ENCODE measurements at places on chromosomes 4 and X. TPM values are rescaled to one million over a fixed set of nuclear protein-coding genes. Genes with fewer than 3 reads are reported as not detected.

Gene DIPK2B
- 50.3 TPM for total RNA-seq

GRCh38 chr4:37793562-37793961 is 32.9 kb upstream of the PGM2 start:
- DNase-seq = no peak

Gene CSAG3
- total RNA-seq = not detected

Gene PRDM5
- 14.4 TPM for total RNA-seq

DNA sequence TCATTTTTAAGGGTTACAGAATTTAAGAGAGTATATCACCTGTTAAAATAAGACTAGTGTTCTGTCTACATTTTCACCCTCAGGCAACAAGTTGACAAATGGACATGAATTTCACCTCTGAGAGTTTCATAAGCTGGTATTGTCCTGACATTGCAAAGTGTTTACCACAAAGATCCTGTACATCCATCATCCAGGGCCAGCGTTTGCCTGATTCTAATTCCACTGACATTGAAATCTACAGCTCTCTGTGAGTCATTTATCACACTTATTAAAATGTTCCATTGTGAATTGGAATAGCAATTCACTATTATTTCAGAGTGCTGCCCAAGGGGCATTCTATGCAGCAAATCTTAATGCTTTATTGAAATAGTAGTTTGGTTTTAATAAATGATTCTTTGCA is 1499.4 kb upstream of the PCDH7 start:
- DNase-seq = no peak

Gene CD38
- total RNA-seq = 7.3 TPM

Gene MAGEH1
- 28.6 TPM for total RNA-seq

- DNase-seq = no peak
These were observed 804.2 kb upstream of the FRG1 start for GRCh38 chr4:189136462-189136861.

- no peak for DNase-seq
These were observed 227.2 kb downstream of the USP46 start for GRCh38 chr4:52431869-52432268.

Gene MPP1
- total RNA-seq = 47.7 TPM

GRCh38 chr4:38133711-38134480 is 173.7 kb downstream of the PTTG2 start:
- DNase-seq = no peak

GRCh38 chrX:47745416-47745815 is 86.4 kb upstream of the UXT start:
- no peak for DNase-seq

Gene FAM47E
- total RNA-seq = 1.7 TPM

DNA sequence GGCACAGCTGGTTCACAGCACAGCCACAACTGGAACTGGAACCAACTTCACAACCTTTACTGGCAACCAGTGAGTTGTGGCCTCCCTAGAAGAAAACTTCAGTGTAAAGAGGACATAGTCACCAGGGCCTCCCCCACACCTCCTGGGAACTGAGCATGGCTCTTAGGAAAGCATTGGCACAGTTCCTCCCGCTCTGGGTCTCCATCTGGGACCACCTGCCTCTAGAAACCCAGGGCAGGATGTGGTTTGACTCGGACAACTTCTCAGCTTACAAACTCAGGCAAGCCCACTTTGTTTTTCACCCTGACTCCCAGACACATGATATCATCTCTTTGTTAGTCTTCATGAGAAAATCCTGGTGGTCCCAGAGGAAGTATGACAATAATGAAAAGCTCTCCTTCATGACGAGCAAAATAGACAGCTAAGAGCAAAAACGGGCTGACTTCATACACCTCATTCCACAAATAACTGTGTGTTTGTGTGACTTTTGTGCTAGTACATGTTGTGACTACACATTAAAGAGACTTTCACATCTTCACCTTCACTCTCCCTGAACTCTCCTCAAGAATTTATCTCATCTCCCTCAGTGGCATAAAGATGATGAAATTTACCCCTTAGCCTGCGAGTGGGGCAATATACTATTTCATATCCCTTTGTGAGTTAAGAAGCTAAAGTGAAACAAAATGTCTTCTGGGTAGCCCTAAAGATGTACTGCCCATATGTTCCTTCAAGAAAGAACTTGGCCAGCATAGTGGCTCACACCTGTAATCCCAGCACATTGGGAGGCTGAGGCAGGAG is 75.4 kb downstream of the SH3KBP1 start:
- DNase-seq = no peak

Gene RHOXF2
- total RNA-seq = not detected

Gene GPR34
- total RNA-seq = 21.6 TPM

GRCh38 chr4:17531538-17532285 is 16.7 kb downstream of the CLRN2 start:
- no peak for DNase-seq

DNA sequence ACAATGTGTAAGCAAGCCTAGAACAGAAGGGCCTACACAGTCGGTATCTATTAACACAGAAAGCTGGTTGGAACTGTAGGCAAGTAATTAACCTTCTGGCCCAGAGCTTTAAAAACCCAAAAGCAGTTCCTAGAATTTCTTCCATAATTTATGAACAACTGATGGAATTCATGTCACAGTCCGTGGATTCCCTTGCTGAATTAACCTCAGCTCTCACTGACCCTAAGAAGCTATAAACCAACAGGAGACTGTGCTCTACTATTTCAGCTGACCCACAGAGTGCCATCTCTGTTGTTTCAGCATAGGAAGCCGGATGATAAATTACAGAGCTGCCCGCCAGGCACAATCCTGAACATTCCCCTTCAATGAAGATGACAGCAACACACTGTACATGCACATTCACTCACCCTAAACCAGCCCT is 157.3 kb downstream of the PRDM5 start:
- no peak for DNase-seq

Gene FRMPD3
- not detected for total RNA-seq

DNA sequence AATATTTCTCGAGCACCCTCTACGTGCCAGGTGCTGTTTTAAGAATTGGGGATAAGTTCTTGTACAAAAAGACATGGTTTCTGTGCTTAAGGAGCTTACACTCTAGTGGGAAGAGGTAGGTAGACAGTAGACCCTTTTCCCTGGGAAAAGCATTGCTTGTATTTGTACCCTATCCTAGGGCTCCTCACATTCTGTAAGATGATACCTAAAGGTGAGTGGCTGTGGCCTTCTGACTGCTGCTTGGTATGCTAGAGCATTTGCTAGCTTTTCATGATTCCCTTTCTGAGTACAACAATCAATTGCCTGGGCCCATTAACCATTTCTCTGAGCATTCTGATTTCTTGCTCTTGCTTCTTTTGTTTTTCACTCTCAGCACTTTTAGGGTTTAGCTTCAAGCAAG is 286.6 kb downstream of the ZIC3 start:
- DNase-seq = no peak

Gene GSTCD
- total RNA-seq = 7.9 TPM

DNA sequence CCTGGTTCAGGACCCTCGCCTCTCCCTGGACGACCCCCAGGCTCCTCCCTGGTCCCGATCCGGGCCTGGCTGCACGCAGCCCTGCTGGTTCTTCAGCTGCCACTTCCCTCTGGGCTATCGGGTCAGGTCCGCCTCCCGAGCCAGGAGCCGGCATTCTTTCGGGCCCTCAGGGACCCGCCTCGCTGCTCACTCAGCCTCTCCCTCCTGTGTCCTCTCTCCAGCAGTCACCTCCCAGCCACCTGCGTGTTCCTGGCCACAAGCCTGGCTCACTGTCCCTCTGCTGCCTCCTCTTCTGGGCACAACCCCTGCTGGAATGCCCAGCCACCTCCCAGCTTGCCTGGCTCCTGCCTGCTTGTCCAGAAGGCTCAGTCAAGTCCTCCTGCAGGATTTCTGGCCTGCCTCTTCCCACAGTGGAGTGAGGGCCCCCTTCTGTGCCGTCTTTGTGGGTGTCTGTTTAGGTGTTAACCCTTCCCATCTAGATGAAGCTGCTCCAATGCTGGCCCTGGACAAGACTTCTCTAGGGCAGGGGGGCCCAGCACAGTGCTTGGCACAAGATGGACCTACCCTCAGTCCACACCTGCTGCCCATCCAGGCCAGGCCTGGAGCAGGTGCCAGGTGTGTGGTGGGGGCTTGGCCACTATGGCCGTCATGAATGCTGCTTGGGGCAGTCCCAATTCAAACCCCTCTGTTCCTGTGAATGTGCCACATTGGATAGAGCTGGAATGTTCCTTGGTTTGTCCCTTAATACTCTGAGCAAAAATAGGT is 2.2 kb downstream of the WFS1 start:
- no peak for DNase-seq

Gene FAM156A
- 16.5 TPM for total RNA-seq

DNA sequence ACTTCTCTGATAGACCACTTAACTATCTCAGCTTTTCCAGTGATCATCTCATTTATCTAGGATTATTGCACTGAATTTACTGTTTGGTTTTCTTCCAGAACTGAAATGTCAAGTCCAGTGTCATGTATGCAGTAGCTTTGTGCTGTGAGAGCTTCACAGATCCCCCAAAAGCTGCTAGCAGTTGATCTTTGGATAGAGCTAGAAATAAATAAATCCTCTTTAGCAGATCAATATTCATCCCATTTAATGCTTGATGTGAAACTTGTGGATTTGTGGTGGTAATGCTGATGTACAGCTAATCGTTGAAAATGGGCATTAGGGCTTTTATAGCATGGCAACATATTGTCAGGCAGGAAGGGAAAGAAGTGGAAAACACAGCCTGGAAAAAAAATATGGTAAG is 509.6 kb upstream of the FAM241A start:
- no peak for DNase-seq

GRCh38 chr4:53902786-53903185 is 161.6 kb downstream of the CHIC2 start:
- DNase-seq = no peak

Gene SATL1
- not detected for total RNA-seq

DNA sequence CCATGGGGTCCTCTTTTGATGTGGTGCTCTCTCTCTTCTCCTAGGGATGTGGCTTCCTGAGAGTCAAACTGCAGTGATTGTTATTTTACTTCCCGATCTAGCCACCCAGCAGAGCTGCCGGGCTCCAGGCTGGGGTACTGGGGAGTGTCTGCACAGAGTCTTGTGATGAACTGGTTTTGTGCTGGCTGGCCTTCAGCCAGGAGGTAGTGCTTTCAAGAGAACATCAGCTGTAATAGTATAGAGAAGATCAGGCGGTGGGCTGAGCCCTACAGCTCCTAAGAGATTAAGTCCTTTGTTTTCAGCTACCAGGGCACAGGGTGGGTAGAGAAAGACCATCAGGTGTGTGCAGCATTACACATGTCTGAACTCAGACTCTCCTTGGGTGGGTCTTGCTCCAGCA is 59.0 kb upstream of the AGTR2 start:
- no peak for DNase-seq

Gene GPR82
- total RNA-seq = 0.09 TPM

Gene CNGA1
- 1.4 TPM for total RNA-seq

Gene TMEM154
- total RNA-seq = 3.7 TPM

Data from omental fat pad (tissue), 4 donors.